Kasumi-1 (cell line): ENCODE measurements at places on chromosomes 7 and 10.

DNA sequence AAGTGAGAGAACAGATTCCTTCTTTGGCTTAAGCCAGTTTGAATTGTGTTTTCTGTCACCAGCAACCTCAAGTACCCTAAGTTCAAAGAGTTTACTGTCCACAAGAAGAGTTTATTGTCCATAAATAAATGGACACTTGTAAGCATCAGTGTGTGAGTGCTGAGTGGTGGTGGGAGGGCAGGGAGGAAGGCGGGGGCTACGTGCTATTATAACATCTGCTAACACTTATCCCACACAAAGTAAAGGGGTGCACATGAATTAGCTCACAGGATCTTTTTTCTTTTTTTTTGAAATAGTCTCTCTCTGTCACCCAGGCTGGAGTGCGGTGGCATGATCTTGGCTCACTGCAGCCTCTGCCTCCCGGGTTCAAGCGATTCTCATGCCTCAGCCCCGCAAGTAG is 87.2 kb downstream of the MICALL2 start:
- DNase-seq, result no peak

DNA sequence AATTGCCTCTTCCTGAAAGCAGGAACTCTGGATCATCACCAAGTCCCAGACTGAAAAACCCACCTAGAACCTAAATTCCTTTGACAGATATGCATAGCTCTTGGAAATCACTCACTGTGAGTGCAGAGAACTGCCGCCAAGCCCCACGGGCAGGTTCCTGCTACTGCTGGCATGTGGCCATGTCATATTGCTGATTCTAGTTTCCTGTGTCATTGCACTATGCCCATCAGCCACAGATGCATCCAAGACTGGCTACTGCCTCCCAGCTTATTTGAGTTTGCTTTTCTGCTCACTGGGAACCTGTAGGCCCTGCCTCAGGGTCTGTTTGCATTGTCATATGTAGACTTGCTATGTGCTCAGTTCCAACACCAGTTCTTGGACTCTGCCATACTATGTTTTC is 786.0 kb downstream of the GRID1 start:
- DNase-seq, result no peak

- DNase-seq, result no peak
Observed at GRCh38 chr7:131031099-131031868, 296.4 kb upstream of the MKLN1 start.

DNA sequence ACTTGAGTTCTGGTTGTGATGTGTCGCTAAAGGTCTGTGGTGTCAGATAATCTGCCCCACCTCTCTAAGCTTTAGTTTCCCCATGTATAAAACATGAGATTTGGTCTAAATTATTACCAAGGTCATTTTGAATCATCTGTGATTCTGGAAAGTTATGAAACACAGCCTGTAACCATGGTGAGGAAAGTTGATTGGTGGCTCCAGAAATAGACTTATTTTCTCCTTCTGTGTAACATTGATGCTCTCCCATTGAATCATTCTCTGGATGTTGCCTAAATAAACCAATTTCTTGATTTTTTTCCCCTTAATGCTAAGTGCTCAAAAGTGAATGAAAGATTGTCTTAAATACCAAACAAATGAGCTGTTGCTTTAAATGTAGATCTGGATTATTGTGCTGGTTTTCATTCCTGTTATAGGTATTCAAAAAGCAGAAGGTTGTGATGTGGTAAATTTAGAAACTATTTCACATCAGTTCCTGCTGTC is 30.0 kb upstream of the PCGF5 start:
- DNase-seq, result no peak

GRCh38 chr7:1466524-1467271 is 7.4 kb upstream of the MICALL2 start:
- DNase-seq, result no peak

DNA sequence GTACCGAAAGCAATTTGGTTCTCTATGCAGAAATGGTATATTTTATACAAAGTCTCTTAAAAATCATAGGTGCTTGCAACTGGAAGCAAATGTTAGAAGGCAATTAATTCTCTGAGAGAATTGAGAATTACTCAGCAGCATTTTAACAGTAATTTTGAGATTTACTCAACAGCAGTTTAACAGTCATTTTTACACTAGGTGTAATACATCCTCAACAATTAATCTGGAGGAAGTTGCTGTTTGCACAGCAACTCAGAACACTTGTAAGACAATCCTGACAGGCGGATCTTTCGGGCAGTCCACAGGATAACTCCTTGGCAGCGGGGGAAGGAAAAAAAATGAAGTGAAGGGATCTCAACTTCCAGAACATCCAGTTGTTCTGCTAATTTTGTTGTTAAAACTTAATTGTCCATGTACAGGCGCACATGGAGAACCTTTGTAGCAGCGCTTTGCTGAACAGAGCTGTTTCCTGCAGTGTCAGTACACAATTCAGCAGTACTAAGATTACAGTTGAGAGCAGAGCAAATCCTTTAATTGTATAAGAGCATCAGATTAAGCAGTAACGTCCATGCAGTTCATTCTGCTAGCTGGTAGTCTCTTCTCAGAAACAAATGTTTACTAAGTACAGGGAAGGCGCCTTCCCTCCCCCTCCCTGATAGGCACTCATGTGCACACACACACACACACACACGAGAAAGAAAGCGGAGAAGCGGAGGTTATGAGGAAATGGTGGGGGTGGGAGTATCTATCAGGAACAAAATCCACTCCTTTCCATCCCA is 43.8 kb downstream of the ENO4 start:
- no peak for DNase-seq

GRCh38 chr10:7802606-7803005 is 14.6 kb downstream of the ATP5F1C start:
- no peak for DNase-seq

- no peak for DNase-seq
Observed at GRCh38 chr7:108815815-108816214, 246.1 kb downstream of the DNAJB9 start.

GRCh38 chr10:29994811-29995210 is 64.6 kb downstream of the JCAD start:
- DNase-seq, result no peak

- no peak for DNase-seq
Observed at GRCh38 chr10:98303569-98303968, 35.6 kb upstream of the LOXL4 start.

DNA sequence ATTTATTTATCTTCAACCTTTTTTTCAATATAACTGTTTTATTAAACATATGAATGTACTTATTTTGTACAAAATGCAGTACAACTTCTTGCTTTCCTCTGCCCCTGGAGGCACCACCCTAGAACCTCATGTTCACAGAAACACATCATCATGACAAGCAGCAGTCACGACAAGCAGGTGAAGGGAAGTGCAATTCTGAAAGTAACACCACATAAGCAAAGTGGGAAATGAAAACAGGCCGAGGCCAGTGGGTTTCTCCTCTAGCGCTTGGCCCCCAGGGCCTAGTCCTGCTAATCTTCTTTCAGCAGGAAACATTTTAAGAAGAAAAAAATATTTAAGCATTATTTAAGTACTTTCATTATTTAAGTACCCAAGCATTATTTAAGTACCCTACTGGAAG is 598.1 kb downstream of the SH2D4B start:
- DNase-seq, result no peak
